Subcutaneous adipose tissue (tissue), 4 donors: ENCODE measurements at places on chromosomes 2 and 18. TPM values are rescaled to one million over a fixed set of nuclear protein-coding genes. Genes with fewer than 3 reads are reported as not detected.

The SLC66A2 gene
- 91.4 TPM for total RNA-seq

The GREB1 gene
- 3.8 TPM for total RNA-seq

The GYPC gene
- total RNA-seq: 138 TPM

The ZNF514 gene
- 26.4 TPM for total RNA-seq

The MTCL1 gene
- total RNA-seq: 5.9 TPM

The PGAP1 gene
- total RNA-seq: 6.6 TPM

The CD8B2 gene
- not detected for total RNA-seq
